ENCODE measurements at places on chromosomes 1 and 21. TPM values are rescaled to one million over a fixed set of nuclear protein-coding genes. Genes with fewer than 3 reads are reported as not detected.

Gene TFAP2E
- 0.40 TPM for total RNA-seq

Gene KRTAP19-2
- not detected for total RNA-seq

Gene KIAA0040
- 0.56 TPM for total RNA-seq

Gene WNT3A
- total RNA-seq, result 0.08 TPM

Gene KRTAP19-8
- total RNA-seq, result not detected

Gene AVPR1B
- total RNA-seq, result not detected

Gene S100B
- not detected for total RNA-seq

Gene GJB5
- total RNA-seq, result 0.28 TPM

Gene COL11A1
- 3.0 TPM for total RNA-seq

Gene OR2L3
- total RNA-seq, result not detected

Gene PRR9
- total RNA-seq, result not detected

Gene TRAPPC10
- 19.4 TPM for total RNA-seq

Gene USP48
- 18.9 TPM for total RNA-seq

Gene LCE1B
- not detected for total RNA-seq

Gene IL20
- total RNA-seq, result not detected

Gene PRRX1
- total RNA-seq, result not detected

Gene WDR3
- 28.7 TPM for total RNA-seq

Gene UBL4B
- total RNA-seq, result not detected

Gene KCNJ6
- total RNA-seq, result 3.6 TPM

Gene AUNIP
- total RNA-seq, result 8.5 TPM

Gene LYPD8
- total RNA-seq, result 0.45 TPM

Gene SYT2
- 0.06 TPM for total RNA-seq

Gene HAPLN2
- 0.20 TPM for total RNA-seq

Gene OLFM3
- total RNA-seq, result not detected

Gene NRIP1
- total RNA-seq, result 17.2 TPM

Gene CTTNBP2NL
- 9.0 TPM for total RNA-seq

Gene ALX3
- not detected for total RNA-seq

Data from A549 treated with ZK216348 at 1 μM for 4 hours (cell line).